ENCODE measurements at places on chromosomes 1 and 21. TPM values are rescaled to one million over a fixed set of nuclear protein-coding genes. Genes with fewer than 3 reads are reported as not detected.

DNA sequence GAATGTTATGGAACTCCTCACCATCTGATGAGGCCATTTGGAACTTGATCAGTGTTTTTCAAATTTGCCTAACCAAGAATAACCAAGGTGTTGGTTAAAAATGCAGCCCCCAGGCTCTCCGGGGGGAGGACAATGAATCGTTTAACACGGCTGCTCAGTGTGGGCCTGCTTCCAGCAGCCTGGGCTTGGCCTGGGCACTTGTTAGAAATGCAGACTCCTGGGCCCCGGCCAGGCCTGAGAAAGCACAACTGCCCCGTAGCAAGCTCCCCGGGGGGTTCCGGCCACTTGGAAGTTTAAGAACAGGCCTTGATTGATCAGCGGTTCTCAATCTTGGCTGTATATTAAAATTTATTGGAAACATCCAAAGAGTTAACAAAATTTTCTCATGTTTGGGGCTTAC lies 22.8 kb upstream of the C2CD2 start:
- H3K4me3 ChIP-seq, result no peak overlapping the region
- H3K27ac ChIP-seq, result no peak overlapping the region
- H3K27me3 ChIP-seq, result no peaks in the 10 kb centered on the region
- no peaks in the 10 kb centered on the region for H3K4me1 ChIP-seq
- H3K36me3 ChIP-seq, result no peaks in the 10 kb centered on the region

DNA sequence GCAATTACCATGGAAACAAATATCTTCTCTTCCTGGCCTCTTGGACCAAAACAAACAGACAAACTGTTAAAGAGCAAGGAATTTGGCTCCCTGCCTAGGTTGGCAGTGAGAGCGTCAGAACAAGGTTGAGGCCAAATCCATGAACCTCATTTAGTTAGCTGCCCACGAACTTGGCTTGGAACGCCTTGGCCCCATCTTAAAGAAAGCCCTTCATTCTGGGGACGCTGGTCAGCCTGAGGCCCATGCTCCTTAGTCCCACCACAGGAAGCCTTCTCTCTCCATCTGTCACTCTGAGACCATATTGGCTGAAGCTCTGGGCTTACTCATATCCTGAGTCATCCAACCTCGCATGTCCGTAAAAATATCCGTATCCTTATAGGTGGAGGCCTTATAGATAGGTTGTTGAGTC lies 62.4 kb upstream of the DIRAS3 start:
- H3K27me3 ChIP-seq, result no peaks in the 10 kb centered on the region
- no peaks in the 10 kb centered on the region for H3K36me3 ChIP-seq
- H3K4me3 ChIP-seq, result no peak overlapping the region
- H3K27ac ChIP-seq, result no peak overlapping the region
- DNase-seq, result no peak

GBP7 gene
- not detected for total RNA-seq

C1orf56 gene
- 8.5 TPM for total RNA-seq

RHBDL2 gene
- 1.2 TPM for total RNA-seq

C1orf167 gene
- 0.82 TPM for total RNA-seq

GALNT2 gene
- 28.2 TPM for total RNA-seq

Data from uterus (tissue), 4 donors.